ENCODE measurements at places on chromosomes 16 and 17.

DNA sequence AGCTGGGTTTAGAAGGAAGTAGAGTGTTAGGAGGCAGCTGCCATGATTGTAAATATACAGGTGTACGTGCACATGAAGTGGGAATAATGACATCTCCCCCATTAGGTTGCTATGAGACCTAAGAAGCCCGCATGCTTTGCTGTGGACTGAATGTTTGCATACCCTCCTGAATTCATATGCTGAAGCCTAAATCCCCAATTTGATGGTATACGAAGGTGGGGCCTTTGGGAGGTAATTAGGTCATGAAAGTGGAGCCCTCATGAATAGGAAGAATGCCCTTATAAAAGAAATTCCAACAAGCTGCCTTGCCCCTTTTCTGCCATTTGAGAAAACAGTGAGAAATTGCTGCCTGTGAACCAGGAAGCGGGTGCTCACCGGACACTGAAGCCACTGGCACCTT lies 44.0 kb downstream of the CCDC182 start:
- DNase-seq, result no peak

DNA sequence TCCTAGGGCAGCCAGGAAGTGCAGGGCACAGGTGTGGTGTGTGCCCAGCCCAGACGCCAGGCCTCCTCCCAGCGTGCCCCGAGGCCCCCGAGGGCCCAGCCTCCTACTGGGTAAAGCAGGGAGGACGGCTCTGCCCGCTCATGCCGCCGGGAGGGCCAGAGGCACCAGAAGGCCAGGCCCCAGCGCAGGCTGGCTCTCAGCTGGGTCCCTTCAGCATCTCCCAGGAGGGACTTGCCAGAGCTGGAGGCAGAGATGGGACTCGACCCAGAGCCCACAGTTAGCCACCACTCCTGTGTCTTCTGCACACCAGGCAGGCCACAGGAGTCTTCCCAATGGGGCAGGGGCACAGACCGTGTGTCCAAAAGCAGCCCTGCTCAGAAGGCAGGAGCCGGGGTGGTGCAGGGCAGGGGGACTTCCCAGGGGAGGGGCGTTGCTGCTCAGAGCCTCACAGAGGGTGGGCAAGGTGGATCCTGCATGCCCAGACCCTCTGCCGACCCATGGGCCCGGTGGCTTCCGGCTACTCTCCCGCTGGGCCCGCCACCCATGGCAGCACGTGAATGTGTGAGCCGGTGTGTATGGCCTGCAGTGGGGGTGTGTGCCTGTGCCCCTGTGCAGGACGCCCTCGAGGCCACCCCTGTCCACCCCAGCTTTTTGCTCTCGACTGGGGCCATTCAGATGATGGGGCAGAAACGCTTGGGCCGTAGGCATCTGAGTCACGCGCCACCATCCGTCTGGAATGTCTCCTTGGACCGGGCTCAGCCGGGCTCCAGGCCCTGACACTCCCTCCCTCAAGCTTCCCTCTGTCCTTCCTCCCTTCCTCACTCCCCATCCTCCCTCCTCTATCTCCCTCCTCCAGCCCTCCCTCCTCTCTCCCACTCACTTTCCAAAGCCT lies 5.7 kb upstream of the ZNF469 start:
- DNase-seq, result no peak

GRCh38 chr17:6507535-6507934 lies 48.8 kb downstream of the PITPNM3 start:
- DNase-seq, result no peak

GRCh38 chr17:45790296-45790922 lies 6.3 kb downstream of the CRHR1 start:
- no peak for DNase-seq

- DNase-seq, result no peak
These were observed 9.8 kb upstream of the SOST start for GRCh38 chr17:43768382-43768781.

- no peak for DNase-seq
These were observed 55.1 kb upstream of the CNTNAP4 start for GRCh38 chr16:76222087-76222486.

DNA sequence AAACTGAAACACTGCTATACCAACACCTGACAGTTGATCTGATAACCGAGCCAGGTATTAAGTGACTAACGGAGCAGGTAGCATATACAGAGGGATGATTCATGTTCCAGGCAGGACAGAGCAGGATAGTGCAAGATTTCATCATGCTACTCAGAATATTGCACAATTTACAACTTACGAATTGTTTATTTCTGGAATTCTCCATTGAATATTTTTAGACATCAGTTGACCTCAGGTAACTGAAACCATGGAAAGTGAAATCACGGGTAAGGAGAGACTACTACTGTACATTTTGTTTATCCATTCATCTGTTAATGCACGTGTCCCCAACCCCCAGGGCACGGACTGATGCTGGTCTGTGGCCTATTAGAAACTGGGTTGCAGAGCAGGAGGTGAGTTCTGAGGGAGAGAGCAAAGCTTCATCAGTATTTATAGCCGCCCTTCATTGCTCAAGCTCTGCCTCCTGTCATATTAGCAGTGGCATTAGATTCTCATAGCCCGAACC lies 14.5 kb upstream of the PPM1E start:
- DNase-seq, result no peak

GRCh38 chr17:59151591-59151990 lies 3.4 kb downstream of the SKA2 start:
- no peak for DNase-seq

GRCh38 chr16:59324462-59324861 lies 590.3 kb upstream of the GOT2 start:
- DNase-seq, result no peak

- no peak for DNase-seq
These were observed 294.7 kb upstream of the MAF start for GRCh38 chr16:79895053-79895916.

- peak; percentile 58 for DNase-seq
These were observed 25.8 kb downstream of the LITAF start for GRCh38 chr16:11560701-11561453.

DNA sequence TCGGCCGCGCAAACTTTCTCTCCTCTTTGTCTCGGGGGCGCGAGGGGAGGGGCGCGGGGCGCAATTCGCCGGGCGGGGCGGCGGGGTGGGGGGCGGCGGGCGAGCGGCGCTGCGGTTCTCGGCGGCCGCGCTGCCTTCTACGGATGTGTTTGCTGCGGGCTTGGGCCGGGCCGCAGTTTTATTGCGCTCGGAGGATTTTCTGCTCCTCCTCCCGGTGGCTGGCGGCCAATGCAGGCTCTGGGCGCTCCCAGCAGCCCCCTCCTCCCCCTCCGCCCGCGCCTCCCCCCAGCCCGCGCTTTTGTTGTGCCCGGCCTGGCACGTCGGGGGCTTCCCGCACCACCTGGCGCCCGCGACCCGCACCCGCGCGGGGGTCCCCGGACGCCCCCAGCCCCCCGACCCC lies at the start of gene TIMP2:
Gene TIMP2, minus strand, starts transcription at position 154 of the 400 bp plus-strand sequence. CDS start 299 bp downstream, outside the sequence.
- DNase-seq, result peak; percentile 45

- no peak for DNase-seq
These were observed 1.5 kb downstream of the MXRA7 start for GRCh38 chr17:76709077-76709950.

DNA sequence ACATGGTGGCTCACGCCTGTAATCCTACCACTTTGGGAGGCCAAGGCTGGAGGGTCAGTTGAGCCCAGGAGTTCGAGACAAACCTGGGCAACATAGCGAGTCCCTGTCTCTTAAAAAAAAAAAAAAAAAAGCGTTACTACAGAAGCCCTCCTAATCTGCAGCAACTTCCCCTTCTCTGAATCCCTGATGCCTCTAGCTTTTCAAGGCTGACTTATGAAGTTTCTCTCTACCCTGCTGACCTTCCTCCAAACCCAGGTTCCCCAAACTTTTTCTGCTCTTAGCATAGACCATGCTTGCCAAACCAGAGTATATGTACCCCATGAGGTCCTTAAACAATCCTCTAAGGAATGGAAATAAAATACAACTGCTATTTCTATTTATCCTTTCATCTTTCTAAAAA lies 16.4 kb downstream of the LYRM1 start:
- DNase-seq, result no peak

DNA sequence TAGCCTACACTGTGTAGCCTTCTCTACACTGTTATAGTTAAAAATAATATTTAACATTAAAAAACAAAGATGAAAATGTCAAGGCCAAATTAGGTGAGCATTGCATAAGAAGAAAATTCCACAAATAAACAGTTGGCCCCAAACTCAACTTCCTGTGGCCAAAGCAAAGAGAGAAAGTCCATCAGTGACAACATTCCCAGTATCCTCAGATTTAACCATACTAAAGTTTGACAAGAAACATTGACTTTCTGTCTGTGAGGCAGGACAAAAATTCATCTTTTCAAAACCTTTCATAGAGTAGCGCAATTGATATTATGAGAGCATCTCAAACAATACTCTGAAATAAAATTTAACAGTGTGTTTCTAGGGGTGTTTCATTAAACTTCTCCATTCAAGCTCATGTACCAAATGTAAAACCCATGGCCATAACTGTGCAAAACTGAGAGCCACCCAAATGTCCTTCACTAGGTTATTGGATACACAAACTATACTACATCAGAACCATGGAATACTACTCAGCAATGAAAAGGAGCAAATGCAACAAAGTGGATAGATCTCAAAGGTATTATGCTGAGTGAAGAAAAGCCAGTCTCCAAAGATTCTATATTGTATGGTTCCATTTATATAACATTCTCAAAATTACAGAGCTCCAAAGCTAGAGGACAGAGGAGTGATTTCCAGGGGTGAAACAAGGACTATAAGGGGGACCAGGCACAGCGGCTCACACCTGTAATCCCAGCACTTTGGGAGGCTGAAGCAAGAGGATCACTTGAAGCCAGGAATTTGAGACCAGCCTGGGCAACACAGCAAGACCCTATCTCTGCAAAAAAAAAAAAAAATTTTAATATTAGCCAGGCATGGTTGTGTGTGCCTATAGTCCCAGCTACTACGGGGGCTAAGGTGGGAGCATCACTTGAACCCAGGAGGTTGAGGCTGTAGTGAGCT lies 38.7 kb downstream of the TMEM114 start:
- no peak for DNase-seq

- DNase-seq, result no peak
These were observed 2.9 kb downstream of the ZNF750 start for GRCh38 chr17:82836823-82837357.

- DNase-seq, result no peak
These were observed 150.8 kb downstream of the XYLT1 start for GRCh38 chr16:17320009-17320408.

DNA sequence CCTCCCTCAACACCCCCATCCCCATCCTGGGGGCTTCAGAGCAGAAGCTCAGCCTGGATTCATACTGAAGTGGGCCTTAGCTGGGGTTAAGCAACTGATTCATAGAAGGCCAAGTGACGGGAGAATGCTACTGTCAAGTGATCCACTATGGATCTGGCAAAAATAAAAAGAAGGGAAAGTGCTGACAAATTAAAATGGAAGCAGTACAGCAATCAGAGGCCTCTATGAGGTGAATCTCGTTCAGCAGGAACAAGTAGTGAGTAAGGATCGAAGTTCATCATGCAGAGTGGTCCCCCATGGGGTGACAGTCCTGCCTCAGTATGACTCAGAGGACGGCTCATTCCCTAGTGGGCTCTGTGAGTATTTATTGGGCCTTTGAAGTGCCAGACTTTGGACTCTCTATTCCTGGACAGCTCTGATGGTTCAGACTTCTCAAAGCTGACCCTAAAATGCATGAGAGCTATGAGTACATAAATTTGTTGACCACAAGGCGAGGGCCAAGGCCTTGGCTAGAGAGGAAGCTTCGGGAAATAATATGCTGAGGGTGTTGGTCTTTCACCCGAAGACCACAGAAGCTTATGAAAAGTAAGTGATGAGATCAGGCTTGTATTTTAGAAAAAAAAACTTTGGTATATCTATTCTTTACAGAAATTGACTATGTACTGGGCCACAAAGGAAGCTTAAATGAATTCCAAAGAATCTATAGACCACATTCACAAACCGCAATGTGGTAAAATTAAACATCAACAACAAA lies 5.3 kb upstream of the NSMCE1 start:
- no peak for DNase-seq

DNA sequence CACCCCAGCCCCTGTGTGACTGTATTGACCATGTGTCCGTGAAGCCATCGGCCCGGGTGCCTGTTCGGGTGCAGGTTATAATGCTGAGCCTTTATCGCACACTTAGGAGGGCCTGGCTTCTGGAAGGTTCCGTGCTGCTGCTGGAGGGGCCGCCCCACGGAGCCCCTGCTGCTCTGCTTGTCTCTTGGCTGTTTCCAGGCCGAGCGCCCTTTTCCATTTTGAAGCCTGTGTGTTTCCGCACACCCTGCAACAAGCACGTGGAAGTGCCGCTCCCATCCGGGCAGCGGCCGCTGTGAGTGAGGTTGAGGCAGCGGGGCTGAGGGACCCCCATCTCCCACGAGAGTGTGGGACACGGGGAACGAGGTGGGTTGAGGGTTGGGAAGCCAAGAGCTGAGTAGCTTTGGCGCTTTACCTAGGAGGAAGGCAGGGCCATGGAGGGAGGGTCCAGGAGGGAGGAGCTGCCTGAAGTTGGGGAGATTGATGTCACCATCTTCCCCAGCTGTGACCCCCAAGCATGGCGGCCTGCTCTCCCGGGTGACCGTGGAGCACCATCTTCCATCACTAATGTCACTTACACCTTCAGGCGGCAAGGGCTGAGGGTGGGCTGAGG lies 200.1 kb upstream of the GSE1 start:
- no peak for DNase-seq

GRCh38 chr17:41307647-41308046 lies 1.5 kb downstream of the KRTAP16-1 start:
- DNase-seq, result no peak

DNA sequence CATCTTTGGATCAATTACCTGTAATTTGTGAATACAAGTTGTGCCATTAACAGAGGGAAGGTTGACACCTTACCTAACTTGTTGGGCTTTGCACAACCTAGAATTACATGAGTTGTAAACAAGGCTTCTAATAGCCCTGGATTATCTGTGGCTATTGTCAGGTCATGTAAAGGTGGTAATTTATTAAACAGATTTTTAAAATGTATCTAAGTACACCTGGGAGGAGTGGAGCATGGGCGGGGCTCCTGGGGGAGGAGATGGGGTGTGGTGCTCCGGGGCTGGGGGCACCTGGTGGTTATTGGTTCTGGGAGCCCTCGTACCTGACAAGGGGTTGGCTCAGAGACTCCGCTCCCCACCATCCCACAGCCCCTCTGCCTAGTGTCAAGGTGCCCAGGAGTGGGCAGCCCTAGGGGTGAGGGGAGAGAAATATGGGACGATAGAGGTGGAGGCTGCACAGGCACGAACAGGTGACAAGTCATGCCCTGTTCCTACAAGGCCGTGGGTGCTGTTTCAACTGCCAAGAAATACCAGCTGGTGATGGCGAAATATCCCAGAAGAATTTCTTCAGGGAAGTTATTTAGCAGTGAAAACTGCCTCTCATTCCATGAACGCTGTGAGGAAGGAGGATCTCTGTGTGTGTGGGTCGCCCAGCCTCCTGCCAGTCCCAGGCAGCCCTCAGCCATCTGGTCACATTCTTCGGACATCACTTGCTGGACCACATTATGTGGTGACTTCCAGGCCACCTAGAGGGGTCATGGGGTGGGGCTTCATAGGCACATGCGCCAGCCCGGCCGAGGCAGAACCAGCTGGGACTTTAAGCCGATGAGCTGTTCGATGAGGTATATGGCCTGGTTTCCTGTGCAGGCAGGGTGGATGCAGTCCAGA lies 55.5 kb upstream of the IRX3 start:
- DNase-seq, result no peak
